Left hindlimb (tissue), 1 donor: ENCODE measurements at places on chromosomes 6 and 20.

GRCh38 chr20:49542514-49542991 lies 25.4 kb downstream of the PTGIS start:
- DNase-seq = no peak

DNA sequence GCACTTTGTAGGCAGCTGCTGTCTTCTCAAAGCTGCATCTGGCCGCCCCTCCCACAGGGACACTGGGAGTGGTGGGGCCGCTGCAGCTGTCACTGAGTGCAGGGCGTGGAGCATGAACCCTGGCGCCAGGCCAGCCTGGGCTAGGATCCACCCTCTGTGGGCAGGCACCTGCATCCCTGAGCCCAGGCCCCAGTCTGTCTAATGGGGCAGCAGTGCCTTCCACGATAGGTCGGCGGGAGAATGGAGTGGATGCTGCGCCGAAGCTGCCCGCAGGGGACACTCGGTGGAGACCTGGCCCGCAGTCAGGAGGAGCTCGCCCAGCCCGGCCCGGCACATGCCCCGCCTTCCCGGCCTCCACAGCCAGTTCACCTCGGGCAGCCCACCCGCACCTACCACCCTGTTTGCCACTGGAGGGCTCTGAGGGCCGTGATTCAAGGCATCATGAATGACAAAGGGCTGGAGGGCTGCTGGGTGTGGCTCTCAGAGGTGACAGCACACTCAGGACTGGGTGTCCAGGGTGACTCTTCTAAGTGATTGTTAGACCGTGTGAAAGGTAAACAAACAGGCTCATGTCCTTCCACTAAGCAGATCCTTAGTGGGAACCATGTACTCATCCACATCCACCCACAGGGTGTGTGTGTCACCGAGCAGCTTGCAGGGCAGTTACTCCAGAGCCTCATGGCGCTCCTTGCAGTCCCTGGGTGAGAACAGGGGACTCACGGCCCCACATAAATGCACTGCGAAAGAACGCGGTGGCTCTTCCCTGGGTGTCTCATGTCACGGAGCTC lies 133.9 kb downstream of the AGPAT4 start:
- peak; percentile 75 for DNase-seq

DNA sequence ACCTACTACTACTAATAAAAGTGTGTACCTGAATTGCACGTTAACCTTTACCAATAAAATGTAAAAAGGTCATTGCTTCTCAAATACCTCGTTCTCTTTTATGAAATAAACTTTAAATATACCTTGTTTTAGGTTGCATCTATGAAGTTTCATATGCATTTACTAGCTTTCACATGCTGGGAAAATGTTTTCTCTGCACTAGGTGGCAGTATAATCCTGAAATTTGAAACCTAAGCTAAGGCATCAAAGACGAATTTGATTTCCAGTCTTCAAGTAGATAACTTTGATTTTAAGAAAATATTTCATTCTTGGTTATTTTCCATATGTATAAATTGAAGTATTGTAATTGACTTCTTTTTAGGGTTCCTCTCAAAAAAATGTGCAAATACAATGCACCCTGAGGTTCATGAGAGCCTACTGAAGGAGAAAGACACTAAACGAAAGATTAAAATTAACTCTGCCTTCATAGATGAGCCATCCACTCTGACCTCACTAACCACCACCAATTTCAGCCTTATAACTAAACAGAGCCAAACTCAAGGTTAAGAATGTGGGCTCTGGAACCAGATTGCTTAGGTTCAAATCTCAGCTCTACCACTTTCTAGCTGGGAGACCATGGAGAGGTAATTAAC lies 7.3 kb upstream of the COL9A1 start:
- no peak for DNase-seq

- no peak for DNase-seq
These were observed 135.5 kb downstream of the CENPW start for GRCh38 chr6:126475449-126475848.

DNA sequence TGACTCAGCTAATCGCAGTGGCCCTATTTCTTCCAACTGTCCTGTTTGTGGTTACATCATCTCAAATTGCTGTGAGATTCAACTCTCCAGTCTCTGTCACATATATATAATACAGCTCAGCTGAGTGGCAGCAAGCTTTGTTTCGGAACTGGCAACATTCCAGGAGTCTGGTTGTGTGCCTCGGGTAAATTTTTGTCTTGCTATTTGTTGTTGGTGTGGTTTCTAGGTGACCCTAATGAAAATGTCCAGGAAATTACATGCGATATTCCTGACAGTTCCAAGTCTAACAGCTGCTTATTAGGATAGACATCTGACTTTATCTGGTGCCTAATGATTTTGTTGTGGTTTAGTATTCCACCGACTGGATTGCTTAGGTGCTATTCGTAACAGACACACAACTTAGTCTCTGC lies 581.8 kb downstream of the CD109 start:
- no peak for DNase-seq

- DNase-seq = no peak
These were observed 362 bp downstream of the DUSP22 start for GRCh38 chr6:292506-293192.

GRCh38 chr20:35539756-35540212 lies 2.1 kb upstream of the ERGIC3 start:
- DNase-seq = no peak

DNA sequence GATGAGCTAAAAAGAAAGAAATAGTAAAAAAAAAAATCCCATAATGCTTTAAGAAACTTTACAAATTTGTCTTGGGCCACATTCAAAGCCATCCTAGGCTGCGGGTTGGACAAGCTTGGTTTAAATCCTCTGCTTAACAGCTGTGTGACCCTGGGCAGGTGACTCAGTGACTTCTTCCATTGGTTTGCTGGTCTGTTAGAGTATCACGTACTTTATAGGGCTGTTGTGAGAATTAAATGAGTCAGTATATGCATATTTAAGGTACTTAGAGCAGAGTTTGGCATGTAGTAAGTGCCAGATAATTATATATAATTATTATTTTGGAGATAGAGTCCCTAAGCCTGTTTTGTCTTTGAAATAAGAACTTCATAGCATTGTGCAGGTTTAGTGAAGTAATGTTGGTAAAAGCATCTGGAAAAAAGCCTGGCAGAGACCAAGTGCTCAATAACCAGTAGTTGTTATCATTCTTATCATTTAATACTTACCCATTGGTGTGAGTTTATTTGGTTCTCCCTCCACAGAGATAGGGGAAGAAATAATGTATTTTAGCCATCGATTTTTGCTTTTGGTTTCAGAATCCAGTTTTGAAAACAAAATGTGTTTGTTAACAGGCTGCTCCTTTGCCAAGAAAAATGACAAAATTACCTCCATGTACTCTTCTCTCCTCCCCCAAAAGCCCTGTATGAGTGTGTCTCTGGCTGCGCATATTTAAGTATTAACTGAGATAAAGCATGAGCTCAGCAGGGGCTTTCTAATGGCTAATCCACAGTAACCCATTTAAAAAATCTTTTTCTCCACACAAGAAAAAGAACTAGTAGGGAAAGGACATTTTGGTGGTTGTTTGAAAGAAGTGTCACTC lies 67.2 kb downstream of the FOXO3 start:
- no peak for DNase-seq

- no peak for DNase-seq
These were observed 80.9 kb upstream of the TOX2 start for GRCh38 chr20:43833511-43834395.

DNA sequence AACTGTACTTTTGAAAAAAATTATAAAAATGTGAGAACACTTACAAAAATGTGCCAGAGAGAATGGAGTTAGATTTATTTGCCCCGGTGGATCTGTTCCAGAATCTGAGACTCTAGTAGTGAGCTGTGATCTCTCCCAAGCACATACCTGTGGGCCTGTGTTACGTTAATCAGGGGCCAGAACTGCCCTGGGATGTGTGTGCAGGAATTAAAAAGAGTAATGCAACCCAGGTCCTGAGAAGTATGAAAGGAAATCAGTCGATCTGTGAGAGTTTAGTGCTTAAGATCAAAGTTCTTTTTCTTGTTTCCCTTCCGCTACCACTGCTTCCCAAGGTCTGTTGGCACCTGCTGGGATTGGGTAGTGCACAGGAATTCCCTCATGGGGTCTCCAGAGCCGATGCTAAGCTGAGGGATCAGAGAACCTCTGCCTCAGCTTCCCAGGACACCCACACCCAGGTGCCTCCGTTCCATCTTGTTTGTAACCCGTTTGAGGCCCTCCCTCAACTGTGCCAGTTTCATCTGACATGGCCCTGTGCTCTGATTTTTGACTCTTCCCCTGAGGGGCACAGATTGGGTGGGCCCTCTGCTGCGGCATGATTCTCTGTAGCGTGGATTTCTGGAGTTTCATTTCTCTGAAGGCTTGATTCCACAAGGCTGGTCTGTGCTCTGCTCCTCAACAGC lies 87.7 kb downstream of the RREB1 start:
- DNase-seq = no peak

DNA sequence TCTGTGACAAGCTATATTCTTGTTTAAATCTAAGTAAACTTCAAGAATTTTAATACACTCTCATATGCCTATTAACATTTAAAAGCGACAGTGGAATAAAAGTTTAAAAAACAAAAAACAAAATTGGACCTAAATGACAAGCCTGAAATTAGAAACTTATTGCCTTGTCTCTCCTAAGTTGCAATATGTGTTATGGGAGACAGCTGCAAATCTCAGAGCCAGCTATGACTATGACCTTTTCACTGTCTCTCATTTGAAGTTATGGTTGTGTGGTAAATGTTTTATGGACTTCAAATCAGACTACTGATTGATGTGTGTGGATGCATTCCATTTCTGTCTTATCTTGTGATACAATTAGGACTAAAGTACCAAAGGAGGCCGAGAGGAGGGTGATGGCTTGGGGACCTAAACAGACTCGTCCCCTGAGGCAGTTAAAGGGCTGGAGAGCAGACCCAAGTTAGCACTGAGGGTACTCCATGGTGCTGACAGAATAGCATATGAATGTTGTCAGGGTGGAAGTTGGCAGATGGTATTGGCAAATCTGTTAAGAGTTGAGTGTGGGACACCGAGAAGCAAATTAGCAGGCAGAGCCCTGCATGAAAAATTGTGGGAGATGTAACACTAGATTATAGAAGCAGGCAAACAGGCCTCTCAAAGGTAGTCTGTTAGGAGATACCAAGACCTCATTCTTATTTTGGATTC lies 930.1 kb upstream of the MAN1A1 start:
- no peak for DNase-seq

GRCh38 chr6:170243791-170244291 lies 47.0 kb downstream of the DLL1 start:
- peak; percentile 62 for DNase-seq

DNA sequence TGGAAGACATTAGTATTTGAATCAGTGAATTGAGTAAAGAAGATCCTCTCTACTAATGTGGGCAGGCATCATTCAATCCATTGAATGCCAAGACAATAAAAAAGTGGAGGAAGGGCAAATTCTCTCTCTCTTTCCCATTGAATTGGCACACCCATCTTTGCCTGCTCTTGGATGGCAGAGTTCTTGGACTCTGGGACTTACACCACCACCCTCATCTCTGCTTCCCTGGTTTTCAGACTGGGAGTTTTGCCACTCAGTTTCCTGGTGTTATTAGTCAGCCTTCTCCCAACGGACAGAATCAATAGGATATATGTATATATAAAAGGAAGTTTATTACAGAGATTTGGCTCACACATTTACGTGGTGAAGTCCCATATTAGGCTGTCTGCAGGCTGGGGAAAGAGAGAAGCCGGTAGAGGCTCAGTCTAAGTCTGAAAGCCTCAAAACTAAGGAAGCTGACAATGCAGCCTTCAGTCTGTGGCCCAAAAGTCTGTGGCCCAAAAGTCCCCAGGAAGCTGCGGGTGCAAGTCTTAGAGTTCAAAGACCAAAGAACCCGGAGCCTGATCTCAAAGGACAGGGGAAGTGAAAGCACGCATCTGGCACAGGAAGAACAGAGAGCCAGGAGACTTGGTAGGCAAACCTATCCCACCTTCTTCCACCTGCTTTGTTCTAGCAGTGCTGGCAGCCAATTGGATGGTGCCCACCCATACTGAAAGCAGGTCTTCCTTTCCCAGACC lies 64.4 kb downstream of the SMPDL3A start:
- no peak for DNase-seq

GRCh38 chr6:134470457-134470975 lies 152.6 kb upstream of the SGK1 start:
- no peak for DNase-seq

GRCh38 chr6:116266803-116267202 lies 12.9 kb downstream of the TSPYL1 start:
- DNase-seq = no peak

- DNase-seq = peak; percentile 54
These were observed 61.9 kb upstream of the OPRM1 start for GRCh38 chr6:153976921-153977693.

DNA sequence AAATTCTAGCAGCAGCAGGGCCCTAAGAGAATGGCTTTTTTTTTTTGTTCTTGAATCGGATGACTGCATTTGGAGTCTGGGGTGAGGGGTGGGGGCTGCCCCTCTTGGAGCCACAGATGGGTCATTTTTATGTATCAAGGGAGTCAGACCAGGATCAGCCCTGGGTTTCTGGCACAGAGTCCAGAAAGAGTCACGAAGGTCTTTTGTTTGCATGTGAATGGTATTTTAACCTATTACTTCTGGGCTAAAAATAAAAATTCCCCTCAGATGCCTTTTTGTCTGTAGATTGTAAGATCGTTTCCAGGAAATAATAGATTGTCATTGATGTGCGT lies 72.5 kb downstream of the PHACTR3 start:
- no peak for DNase-seq

DNA sequence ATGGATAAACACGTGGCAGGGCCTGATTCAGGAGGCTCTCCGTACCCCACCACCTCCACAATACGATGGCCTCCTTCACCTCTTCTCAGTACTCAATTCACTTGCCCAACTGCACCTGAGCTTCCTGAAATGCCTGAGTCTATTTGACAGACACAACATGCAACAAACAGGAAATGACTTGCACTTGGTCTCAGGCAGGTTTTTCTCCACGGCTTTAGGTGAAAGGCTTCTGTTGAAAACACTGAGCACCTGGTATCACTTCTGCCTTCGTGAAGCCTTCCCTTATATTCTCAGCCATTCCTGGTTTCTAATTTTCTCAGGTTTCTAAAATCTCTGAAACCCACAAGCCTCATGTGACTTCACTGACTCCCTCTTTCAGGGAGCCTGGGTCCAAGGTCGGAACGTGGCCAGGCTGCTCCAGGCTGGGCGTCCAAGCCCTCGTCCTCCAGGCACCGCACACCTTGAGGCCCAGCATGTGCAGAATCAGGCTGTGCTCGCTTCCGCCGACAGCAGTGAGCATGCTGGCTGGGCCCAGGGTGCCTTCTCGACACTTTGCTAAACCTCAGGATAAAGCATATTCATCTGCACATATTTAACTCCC lies 34.7 kb downstream of the TAF4 start:
- DNase-seq = no peak

DNA sequence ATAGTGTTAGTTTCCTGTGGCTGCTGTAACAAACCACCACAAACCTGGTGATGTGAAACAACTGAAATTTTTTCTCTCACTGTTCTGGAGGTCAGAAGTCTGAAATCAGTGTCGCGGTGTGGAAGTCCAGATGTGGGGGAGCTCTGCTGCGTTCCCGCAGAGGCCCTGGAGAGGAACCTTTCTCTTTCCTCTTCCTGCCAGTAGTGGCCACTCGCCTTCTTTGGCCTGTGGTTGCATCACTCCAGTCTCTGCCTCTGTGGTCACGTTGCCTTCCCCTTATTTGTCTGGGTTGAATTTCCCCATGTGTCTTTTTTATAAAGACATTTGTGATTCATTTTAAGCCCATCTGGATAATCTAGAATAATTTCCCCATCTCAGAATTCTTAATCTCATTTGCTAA lies 295.5 kb upstream of the FLRT3 start:
- no peak for DNase-seq

- DNase-seq = no peak
These were observed 27.0 kb downstream of the KCNK15 start for GRCh38 chr20:44772636-44773035.

- peak; percentile 35 for DNase-seq
These were observed 29.4 kb downstream of the COL20A1 start for GRCh38 chr20:63322146-63322932.
